ENCODE measurements at places on chromosomes 5 and 9.

DNA sequence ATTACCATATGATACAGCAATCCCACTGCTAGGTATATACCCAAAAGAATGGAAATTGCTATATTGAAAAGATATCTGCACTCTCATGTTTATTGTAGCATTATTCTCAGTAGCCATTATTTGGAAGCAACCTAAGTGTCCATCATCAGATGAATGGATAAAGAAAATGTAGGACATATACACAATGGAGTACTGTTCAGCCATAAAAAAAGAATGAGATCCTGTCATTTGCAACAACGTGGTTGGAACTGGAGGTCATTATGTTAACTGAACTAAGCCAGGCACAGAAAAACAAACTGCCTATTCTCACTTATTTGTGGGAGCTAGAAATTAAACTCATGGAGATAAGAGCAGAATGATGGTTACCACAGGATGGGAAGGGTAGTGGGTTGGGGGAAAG, 63.1 kb upstream of the TTC23L start:
- DNase-seq = no peak

DNA sequence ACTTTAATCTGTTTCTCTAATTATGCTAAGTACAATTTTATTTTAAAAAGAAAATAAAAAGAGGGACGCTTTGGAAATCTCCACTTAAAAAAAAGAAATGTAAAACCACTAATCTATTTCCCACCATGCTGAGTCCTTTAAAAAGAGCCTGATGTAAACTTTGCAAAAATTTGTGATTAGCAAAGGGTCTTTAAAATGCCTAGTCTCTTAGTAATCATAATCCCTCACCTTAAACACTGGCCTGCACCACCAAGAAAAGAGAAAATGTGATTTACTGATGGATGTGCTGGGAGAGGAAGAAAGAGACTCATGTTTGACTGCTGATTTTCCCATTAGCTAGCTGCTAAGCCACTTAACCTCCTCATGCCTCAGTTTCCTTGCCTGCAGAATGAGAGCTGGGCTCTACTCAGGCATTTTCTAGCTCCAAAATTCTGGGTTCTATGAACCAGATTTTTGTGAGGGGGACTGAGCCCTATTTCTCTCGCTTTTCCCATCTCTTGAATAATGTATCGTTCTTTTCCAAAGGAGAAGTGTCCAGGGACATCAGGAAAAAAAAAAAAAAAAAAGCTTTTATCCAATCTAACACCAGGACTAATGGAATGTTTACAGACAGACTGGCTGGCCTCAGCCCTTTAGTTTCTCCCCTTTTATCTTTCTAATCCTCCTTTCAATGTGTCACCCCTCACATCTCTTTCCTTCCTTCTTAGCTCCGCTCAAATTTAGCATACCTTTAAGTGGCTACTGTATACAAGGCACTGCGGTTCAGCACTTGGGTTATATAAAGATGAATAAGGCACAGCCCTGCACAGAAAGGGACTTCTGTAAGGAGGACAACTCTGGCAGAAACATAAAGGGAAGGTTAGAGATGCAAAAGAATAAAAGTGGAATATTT, 312.4 kb downstream of the ARL15 start:
- no peak for DNase-seq

- no peak for DNase-seq
These were observed 28.1 kb downstream of the TTC23L start for GRCh38 chr5:34866989-34867471.

- DNase-seq = no peak
These were observed 273.7 kb upstream of the DMRT1 start for GRCh38 chr9:567747-568305.

- no peak for DNase-seq
These were observed 54.0 kb upstream of the SPATA31D4 start for GRCh38 chr9:81874250-81874649.

GRCh38 chr5:134517553-134517952, 7.9 kb upstream of the JADE2 start:
- DNase-seq = no peak

GRCh38 chr9:125842242-125842641, 95.1 kb downstream of the PBX3 start:
- DNase-seq = no peak

DNA sequence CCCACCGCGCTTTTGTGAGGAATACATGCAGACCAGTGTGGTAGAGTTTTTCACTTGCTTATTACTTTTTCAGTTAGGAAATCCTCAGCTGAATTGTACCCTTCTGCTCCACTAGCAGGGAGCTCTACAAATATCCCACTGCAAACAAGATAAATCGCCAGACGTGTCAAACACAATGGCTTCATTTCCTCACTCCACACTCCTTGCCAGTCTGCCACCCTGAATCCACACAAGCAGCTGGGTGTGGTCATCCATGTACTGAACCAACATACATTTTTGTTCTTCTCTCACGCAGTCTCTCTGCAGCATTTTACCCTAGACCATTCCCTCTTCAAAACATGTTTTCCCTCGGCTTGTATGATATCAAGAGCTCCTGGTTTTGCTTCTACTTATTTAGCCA, 3.7 kb upstream of the ROR2 start:
- no peak for DNase-seq

DNA sequence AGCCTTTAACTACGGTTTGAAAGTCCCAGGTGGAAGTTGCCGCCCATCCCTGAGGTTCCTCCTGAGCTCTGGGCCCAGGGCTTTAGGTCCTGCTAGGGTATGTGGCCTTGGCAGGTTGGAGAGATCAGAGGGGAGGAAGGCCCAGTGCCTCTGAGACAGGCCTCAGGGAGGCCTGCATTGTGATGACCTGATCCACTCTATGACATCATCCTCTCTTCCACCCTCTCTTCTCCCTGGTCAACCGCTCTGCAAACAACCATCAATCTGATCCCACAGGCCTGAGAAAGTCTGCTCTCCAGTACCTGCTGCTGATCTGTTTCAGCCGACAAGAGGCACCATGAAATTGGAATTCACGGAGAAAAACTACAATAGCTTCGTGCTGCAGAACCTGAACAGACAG, at the start of gene CCIN:
CCIN (plus strand) TSS at position 223 of the 400 bp plus-strand sequence; CDS start at position 338, 115 bp downstream.
- no peak for DNase-seq

DNA sequence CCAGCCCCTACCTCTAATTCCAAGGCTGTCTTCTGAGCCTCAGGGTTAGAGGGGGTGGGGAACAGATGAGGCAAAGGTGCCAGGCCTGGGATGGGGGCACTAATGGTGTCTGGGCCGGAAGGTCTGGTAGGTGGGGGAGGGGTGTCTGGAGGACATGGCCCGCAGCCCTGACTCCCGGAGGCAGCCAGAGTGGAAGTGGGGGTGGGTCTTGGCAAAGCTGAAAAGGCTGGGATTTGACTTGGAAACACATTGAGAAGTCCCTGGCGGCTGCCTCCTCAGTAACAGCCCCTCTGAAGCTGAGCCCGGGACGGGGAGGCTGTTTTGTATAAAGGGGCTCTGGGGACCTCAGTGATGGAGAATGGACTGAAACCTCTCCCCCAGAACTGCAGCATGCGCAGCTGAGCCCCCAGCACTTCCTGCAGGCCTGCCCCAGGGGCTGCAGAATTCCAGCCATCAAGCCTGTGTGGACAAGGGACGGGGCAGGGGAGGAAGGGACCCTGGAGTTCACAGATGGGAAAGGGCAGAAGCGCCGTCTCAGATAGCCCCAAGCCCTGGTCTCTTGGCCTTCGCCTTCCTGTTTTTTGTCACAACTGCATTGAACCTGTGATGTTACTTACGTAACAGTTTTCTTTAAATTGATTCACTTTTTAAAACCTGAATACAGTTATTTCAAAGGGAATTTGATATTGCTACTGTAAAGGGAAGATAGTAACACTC, 49.3 kb upstream of the SYNPO start:
- no peak for DNase-seq

DNA sequence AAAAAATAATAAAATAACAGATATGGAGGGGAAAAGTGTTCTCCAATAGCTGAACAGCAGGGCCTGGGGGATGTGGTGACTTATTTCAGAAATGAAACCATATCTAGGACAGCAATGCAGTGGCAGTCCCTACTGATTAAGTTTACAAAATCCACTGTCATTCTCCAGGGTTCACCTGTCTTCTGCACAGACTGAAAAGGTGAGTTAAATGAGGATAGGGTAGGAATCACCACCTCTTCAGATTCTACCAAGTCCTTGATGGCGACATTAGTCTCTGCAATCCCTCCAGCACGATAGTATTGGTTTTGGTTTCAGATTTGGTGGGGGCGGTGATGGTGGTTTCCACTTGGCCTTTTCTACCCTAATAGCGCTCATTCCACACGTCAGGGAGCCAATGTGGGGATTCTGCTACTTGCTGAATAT, 32.3 kb upstream of the NPM1 start:
- DNase-seq = peak; percentile 12

DNA sequence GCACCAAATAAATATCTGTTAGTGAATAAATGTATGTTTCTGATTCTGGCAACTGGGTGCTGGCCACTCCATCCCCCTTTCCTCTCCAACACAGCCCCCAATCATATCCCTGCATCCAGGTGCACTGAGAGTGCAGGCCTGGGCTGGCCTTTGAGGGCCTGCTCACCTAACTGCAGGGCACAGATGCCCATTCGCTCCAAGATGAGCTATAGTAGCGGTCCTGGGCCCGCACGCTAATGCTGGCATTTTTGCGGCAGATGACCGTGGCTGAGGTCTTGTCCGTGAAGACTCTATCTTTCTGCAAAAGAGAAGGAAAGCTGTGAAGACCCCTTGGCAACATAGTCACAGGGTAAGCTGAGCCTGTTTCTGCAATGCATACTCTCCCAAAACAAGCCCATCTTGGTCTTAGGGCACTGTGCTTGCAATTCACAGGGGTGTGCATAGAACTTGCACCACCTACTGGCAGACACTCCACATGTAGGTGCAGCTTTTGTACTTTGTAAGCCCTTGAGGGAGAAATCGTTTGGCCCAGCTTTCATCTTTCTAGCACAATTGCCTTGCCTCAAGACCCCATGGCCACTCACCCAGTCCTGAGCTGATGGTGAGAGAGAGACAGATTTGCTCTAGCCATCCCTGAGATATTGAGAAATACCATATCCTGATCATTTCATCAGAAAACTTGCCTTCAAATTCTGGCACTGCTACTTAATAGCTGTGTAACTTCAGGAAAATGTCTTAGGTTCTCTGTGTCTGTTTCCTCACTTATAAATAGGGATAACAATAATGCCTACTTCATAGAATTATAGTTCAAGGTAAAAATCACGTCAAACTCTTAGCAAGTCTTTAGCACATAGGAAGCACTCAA, 13.5 kb downstream of the IL12B start:
- DNase-seq = no peak

DNA sequence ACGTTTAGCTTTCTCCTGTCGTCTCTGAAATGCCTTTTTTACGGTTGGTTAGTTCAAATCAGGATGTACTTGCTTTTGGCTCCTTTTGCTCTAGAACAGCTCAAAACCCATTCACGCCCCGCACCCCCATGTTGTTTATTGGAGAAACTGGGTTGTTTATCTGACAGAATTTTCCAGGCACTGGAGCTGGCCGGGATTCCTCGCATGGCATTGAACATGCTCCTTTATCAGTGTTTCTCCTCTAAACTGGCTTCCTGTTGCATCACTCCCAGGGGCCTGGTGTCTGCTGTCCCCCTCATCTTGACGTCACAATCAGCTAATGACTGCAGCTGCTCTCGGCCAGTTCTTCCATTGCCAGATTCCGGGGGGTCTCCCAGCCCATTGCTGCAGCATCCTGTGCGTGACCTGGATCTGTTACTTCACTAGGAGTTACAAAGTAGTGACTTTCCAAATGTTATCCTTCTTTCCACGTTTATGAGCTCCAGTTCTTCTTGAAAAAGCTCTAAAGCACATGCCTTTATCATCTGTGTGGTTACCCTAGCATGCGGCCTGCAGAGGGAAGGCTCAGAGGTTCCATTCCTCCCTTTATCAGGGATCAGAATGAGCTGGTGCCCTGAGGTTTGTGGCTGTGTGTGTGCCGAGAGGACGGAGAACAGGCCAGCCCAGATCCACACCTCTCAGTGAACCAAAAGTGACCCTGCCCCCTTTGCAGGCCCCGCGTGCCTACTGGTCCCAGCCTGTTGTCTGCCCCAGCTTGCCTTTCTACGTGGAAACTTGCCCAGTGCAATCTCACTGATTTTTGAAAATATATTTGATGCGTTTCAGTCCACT, 27.5 kb downstream of the FAM163B start:
- DNase-seq = no peak

DNA sequence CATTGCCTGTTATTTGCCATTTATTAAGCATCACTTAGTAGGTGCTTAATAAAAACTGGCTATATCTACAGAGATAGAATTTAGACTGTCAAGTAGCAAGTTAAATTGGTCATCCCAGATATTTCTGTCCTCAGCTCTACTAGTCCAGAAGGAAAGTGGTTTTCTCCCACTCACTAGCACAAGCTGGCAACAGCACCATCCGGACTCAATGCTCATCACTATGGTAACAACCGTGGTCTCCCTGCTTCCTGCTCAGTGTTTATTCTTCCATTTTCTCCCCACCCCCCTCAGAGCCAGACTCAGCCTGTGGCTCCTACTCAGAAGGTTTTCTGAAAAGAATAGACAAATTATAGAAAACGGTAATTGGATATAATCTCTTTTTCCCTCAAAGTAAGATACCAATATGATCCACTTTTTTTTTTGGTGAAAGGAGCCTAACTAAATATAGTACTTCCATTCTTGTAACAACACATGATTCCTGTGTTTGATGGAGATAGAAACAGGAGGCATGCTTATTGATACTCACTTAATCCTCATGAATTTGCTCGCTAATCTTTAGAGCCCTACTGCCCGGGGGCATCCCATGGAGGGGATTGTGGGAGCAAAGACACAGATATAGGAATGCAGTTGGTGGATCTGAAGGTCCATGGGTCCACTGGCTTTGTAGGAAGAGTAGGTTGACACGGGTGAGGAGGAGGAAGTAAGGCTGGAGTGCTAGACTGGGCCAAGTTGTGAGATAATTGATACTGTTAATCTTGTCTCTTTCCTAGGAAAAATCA, 191.4 kb downstream of the MAN2A1 start:
- no peak for DNase-seq

DNA sequence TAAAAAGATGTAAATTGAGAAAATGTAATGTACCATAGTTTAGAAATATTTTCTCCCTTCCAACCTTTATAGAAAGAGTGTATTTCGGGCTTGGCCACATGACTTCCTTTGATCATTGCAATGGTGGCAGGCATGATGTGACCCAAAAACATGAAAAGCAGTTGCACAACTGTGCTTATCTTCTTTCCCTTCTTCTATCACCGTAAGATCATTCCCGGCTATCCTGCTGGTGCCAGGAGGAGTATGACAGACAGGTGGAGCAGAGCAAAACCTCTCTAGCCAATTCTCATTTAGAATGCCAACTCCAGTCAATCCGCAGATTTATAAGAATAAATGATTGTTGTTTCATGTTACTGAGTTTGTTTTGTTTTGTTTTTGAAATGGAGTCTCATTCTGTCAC, 10.6 kb upstream of the TESK1 start:
- DNase-seq = no peak
